Stimulated activated CD8-positive, alpha-beta memory T cell treated with anti-CD3 and anti-CD28 coated beads, Interleukin-7, amount 100 ng/mL, for 1 hour (primary cell): ENCODE measurements at places on chromosomes 2 and 18.

- DNase-seq = no peak
Observed at GRCh38 chr2:196970099-196970498, 43.6 kb upstream of the PGAP1 start.

DNA sequence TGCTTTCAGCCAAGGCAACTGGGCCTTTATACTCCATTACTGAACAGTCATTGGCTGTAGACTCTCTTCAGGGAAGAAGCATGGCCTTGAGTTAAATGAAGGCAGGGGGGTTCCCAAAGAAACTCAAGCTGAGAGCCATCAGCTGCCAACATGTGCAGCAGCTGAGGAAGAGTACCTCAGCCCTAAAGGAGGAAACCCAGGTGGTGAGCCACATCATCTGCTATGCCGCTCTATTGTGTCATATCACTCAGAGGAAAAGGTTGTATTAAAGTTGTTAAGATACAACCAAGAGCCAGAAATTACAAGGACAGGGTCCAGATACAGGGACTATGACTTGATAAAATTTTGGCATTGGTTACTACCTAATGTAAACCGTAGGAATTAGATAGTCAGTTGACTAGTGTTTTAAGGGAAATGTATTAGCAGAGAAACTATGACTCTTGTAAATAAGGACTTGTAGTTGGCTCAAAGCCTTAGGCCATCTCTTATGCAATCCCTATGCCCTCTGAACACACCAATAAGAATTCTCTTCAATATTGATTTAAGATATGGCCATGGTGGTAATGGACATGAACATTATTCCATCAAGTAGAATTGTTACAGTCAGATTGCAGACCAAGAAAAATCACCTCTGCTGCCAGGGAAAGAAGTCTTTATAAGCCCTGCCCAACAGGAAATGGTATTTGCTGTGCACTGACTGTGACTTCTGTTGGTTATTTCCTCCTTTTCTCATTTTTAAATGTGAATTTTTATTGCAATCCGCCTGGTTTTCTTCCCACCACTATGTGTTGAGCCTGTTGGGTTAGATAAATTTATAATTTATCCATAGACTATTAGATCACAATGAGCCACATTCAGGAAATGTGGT, 9.2 kb upstream of the LRPPRC start:
- no peak for DNase-seq

- no peak for DNase-seq
Observed at GRCh38 chr2:112728378-112729175, 7.8 kb downstream of the NT5DC4 start.

- DNase-seq = no peak
Observed at GRCh38 chr2:158644139-158644538, 151.0 kb upstream of the DAPL1 start.

DNA sequence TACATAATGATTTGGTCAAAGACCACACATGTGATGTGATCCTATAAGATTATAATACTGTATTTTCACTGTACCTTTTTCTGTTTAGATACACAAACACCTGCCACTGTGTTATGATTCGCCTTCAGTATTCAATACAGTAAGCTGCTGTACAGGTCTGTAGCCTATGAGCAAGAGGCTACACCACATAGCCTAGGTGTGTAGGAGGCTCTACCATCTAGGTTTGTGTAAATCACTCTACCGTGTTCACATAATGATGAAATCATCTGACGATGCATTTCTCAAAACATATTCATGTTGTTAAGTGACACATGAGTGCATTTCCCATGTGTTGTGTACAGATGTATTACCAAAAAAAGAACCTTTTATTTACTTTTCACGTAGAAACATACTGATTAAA, 74.5 kb downstream of the USP40 start:
- DNase-seq = no peak

- no peak for DNase-seq
Observed at GRCh38 chr2:16291226-16291625, 350.9 kb downstream of the MYCN start.

GRCh38 chr18:33839452-33840211, 261.6 kb downstream of the ASXL3 start:
- DNase-seq = no peak

DNA sequence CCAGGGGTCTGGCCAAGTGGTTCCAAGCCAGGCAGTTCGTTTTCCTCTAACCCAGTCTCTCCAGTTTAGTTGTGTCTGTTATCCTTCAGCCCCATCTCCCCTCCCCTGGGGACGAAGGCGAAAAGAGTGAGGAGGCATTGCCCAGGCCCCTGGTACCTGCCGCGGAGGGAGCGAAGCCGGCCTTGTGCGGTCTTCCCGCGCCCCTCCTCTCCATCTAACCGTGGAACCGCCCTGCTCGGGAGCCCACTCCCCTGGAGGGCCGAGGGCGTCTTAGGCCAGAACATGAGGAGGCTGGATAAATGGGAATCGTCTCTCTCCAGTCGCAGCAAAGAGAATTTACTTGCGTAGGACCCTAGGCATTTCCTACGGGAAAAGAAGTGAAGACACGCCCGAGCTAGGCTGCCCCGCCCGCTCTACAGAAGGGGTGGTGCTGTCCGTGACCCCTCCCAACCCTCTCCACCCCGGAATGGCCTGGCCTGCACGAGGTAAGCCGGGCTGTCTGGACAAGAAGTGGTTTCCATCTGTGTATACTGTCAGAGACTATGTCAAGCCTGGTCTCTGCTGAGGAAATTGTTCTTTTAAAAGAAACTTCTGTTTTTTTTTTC, 156.2 kb downstream of the MIB1 start:
- no peak for DNase-seq

- DNase-seq = no peak
Observed at GRCh38 chr18:12119358-12119757, 25.7 kb downstream of the ANKRD62 start.

- DNase-seq = no peak
Observed at GRCh38 chr2:61363580-61363979, 107.3 kb downstream of the USP34 start.

- no peak for DNase-seq
Observed at GRCh38 chr2:120402508-120402907, 56.6 kb downstream of the INHBB start.
